Stimulated activated CD4-positive, alpha-beta T cell treated with anti-CD3 and anti-CD28 coated beads, Interleukin-1b, Interleukin-23, amount 100 ng/mL, for 1 hour (primary cell): ENCODE measurements at places on chromosomes 5 and 9.

DNA sequence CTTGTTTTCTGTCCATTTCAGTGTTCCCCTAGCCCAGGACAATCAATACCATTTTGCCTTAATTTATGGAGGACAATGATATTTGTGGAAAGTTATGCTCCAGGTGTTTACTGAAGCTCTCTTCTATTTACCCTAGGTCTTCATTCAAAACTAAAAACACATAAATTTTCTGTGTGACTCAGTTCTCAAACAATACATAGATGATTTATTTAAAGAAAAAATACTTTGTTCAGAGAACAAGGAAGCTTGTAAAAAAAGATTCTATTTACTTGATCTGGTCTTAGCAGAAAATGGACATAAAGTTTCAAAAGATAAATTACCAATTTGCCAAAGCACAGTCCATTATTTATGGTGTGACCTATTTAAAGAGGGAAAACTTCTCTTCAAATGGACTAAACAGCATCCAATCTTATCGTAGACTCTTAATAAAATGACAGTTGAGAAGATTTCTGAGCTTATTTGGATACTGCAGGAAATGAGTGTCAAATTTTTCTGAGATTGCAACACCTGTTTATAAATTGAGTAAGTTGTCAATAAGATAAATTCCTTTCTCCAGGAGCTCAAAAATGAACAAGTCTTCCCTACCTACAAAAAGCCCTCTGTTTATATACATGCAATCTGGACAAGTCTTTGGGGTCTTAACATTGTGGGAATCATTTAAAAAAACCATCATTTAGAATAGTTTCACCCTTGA is 627.2 kb downstream of the PSAT1 start:
- no peak for DNase-seq

DNA sequence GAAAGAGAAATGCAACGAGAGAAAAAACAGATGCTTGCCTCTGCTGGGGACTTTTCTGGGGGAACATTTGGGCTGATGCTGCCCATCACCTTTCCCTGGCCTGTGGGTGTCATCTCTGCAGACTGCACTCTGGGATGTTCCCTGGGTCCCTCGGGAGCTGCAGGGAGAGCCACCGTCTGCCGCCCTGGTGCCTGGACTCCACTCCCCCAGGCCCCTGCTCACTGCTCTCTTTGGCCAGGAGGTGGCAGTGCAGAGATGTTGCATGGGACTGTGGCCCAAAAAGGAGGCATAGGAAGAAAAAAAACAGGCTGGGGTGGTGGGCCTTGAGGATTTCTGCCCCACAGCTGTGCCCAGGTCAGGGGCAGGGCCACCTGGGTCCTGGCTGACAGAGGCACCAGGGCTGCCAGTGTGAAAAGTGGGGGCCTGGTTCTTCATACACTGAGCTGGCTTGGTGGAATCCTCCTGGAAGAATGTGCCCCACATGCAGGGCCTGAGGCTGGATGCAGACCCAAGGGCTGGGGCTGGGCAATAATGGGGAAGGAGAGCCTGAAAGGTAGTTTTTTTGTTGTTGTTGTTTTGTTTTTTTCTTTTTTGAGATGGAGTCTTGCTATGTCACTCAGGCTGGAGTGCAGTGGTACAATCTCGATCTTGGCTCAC is 353.6 kb downstream of the SLIT3 start:
- DNase-seq, result no peak

DNA sequence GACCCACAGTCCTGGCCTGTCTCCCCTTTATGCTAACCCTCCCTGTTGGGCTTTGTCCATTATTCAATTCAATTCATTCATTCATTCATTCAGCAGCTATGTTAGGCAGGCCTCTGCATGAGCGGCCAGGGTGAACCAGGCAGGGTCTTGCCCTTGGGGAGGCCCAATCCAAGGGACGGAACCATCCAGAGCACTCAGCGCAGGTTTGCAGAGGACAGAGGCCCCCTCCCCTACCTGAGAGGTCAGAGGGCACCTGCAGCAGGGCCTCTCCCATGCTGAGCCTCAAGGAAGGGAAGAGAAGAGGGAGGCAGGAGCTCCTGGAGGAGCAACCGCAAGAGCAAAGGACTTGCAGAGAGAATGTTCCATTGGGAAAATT is 61.4 kb downstream of the C9orf50 start:
- DNase-seq, result no peak

DNA sequence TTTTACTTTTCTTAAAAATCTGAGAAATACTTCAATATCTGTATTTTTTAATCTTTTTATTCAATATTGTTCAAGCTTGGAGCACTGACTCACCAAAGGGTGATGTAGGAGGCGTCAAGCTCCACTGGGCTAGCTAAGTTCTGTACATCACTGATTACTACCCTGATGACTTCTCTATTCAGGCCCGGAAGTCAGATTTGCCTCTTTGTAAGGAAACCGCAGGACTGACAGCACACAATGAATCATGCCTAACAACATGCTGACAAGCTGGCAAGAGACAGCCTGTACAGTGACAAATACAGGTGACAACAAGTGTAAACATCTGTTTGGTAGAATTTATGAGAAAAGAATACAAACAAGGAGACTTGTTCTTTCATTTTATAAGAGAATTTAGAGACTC is 627.9 kb upstream of the RORB start:
- no peak for DNase-seq

GRCh38 chr5:78518365-78519197 is 130.0 kb downstream of the LHFPL2 start:
- DNase-seq, result no peak

DNA sequence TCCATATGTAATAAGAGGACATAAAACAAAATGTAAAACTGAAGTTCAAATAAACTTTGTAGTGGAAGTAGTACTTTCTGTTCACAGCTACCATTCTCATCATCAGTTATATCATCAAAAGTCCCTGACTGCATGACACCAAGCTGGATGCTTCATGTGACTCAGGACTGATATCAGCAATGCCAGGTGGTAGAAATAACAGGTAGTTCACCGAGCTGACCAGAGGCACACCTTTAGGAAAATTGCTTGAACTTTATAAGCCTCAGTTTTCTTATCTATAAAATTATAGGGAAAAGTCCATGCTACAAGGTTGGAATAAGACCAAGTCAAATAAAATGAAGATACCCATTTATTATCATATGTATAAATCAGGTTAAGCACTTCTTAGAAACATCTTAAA is 124.9 kb upstream of the PTGER4 start:
- no peak for DNase-seq

- no peak for DNase-seq
Measured at GRCh38 chr5:10017786-10018185, 231.9 kb downstream of the ATPSCKMT start.

DNA sequence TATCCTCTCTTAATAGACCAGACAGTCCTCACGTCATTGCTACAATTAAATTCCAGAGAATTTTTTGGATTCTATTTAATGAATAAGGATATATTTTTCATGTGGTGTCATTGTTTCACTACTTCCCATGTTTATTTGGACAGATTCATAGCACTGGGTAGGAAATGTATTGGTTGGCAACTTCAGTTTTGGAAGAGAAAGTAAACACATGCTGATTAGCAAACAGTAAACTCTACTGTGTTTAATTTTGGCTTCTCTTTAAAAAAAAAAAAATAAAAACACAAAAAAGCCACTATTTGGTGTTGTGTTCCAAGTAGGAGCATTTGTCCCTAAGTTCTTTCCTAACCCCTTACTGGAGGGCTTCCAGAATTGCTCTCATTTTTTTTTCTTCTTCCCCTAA is 77.3 kb downstream of the NFIB start:
- no peak for DNase-seq

GRCh38 chr5:160742446-160742845 is 109.6 kb downstream of the ATP10B start:
- DNase-seq, result no peak

GRCh38 chr9:134434894-134435506 is 108.7 kb downstream of the RXRA start:
- no peak for DNase-seq

DNA sequence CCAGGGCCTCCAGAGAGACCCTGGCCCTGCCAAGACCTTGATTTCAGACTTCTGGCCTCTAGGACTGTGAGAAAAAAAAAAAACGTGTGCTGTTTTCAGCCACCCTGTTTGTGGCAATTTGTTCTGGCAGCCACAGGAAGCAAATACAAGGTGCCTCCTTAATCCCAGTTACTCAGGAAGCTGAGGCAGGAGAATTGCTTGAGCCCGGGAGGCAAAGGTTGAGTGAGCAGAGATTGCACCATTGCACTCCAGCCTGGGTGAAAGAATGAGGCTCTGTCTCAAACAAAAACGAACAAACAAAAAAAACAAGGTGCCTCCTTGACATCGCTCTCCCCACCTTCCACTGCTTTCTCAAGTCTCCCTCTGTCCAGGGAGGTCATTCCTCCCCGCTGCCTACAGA is 98.0 kb downstream of the GABBR2 start:
- no peak for DNase-seq

DNA sequence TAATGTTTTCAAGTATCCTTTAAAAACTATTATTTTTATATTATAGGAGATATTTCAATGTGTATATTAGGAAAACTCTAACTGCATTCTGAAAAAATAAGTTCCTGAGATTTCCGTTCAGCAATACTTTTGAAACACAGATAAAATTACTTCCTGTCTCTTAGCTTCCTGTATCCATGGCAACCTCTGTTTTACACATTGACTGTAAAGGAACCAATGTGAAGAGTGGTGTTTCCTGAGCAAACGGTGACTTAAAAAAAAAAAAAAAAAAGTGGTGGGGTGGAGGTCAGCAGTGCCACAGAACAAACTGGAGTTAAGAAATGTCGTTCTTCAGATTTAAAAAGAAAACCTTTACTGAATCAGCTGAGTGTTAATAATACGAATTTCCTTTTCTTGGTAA is at the start of gene LRRC70:
Gene LRRC70 (plus strand): TSS at position 280 of the 400 bp plus-strand sequence. CDS start 620 bp downstream, outside the sequence.
- DNase-seq, result no peak

GRCh38 chr5:33329891-33330290 is 110.9 kb upstream of the TARS1 start:
- DNase-seq, result no peak

DNA sequence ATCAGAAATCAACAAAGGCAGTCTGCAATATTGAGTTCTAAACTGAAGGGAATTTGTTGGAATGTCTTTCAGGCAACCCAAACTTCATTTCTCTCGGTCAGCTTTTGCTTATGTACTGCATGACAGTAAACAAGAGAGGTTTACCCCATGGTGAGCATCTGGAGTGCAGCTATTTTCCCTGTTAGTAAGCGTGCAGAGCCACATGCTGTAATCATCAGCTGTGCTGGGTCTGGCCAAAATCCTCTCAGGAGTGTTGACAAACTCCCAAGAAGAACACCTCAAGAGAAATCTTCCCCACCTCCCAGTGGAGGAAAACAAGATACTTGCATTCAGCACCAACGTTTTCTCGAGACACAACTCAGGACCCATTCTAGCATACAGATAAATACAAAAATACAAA is 83.6 kb upstream of the ADAMTSL1 start:
- no peak for DNase-seq

GRCh38 chr5:36878392-36879082 is 2.0 kb downstream of the NIPBL start:
- no peak for DNase-seq

DNA sequence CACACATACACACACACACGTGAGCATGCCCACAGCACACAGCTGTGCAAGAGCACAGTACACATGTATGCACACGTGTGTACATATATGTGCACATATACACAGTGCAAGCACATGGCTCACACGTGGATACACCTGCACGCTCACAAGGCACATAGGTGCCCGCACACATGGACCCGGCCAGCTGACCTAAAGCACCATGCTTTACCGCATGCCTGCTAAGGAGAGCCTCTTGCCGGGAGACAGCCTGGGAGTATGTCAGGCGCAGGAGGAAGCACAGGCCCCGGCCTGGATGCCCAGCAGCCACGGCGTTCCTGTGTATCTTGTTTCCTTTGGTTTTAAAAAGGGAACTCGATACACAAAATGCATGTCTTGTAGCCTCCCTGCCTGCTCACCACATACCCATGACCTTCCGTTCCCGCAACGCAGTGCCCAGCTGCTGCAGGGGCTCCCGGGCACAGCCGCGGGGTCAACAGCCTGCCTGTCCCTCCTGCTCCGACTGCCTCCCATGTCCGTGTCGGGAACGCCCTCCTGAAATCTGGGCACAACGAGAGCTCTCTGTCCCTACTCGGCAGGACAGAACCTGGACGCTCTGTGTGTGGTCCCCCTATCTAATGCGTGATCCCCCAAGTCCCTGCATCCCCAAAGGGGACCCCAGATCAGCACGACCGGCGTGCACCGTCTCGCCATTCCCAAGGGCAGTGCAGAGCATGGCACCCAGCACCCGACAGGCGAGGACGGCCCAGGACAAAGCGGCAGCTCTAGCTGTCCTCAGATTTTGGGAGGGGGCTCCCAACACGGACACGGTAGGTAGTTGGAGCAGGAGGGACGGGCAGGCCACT is 3.6 kb downstream of the SLC12A7 start:
- no peak for DNase-seq

DNA sequence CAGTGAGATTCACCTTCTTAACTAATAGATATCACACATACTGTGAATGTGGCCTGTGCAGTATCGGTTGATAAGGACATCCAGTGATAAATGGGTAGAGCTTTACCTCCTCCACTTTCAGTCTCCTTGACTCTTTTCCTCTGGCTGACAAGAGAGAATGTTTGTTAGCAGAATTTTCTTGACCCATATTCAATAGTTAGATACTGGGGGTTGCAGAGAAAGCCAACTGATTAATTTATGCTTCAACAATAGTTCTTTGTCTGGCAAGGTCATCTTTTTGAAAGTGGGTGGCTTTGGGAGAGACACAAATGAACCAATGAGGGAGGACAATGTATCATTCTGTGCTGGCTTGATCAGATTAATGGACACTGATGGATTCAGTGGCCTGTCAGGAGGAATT is 30.3 kb downstream of the TTC23L start:
- DNase-seq, result no peak

DNA sequence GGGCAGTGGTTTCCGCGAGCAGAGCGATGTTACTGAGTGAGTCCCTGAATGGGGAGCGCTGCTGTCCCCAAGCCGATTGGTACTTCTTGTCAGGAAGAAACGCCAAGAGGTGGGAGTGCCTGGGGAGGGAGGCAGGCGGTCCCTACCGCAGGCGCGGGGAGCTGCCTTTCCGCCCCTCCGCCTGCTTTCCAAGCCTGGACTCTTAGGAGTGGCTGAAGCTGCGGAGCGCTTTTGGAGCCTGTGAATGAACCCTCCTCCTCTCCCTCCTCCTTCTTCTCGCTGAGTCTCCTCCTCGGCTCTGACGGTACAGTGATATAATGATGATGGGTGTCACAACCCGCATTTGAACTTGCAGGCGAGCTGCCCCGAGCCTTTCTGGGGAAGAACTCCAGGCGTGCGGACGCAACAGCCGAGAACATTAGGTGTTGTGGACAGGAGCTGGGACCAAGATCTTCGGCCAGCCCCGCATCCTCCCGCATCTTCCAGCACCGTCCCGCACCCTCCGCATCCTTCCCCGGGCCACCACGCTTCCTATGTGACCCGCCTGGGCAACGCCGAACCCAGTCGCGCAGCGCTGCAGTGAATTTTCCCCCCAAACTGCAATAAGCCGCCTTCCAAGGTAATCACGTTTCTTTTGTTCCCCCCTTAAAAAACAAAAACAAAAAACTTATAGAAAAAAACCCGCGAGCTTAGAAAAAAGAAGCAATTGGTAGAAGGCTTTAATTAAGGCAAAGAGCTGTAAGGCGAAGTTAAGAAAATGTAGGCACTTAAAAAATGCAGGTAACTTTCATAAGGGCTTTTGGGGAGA is at the start of gene VCAN:
Gene VCAN (plus strand): TSS at position 340 of the 808 bp plus-strand sequence. CDS start 11,775 bp downstream, outside the sequence.
- no peak for DNase-seq
